ENCODE measurements at places on chromosomes 16 and 17. TPM values are rescaled to one million over a fixed set of nuclear protein-coding genes. Genes with fewer than 3 reads are reported as not detected.

GRCh38 chr17:77208217-77208808, 67.5 kb downstream of the SEC14L1 start:
- DNase-seq = no peak

DNA sequence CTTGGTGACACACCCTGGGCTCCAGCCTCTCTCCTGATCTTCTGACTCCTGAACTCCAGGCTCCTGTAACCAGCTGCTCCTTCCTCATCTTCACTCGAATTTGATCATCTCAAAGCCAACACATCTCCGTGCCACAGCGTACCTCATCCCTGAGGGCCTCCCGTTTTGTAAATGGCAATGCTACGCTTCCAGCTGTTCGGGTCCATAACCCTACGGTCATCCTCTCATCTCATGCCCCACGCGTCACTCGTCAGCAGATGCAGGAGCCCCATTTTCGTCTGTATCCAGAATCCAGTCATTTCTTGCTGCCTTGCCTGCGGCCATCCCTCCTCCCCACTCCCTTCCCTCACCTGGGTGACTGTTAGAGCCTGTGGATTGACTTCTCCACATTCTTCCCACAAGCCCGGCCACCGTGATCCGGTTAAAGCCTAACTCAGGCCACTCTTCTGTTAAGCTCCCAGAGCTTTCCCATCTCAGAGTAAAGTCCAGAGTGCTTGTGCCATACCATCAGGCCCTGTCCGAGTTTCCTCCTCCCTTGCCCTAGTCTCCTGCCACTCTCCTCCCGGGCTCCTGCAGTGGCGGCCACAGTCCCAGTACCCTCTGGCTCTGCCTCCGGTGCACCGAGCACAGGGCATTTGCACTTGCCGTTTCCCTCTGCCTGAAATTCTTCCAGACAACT, 20.3 kb upstream of the AKTIP start:
- DNase-seq = no peak

The KRT25 gene
- not detected for total RNA-seq

- DNase-seq = peak; percentile 40
Observed at GRCh38 chr17:78736526-78737079, 45.5 kb downstream of the CYTH1 start.

GRCh38 chr16:69143116-69143515, 10.7 kb downstream of the UTP4 start:
- no peak for DNase-seq

DNA sequence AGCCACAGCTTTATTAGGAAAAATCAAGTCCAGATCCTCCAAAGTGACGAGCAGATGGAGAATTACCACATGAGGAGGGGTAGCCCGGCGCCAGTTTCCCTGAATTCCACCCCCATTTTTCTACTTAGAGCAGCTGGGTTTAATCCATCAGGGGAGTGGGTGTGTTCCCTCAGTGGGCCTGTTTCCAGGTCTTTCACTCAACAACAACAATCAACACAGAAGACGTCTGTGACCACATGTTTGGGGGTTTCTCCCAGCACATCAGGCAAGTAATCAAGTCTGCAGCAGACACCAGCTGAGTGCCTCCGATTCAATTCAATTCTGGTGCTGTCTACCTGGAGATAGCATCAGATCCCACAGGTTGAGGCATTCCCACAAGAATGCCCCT, 6.8 kb downstream of the SLC6A2 start:
- DNase-seq = no peak

- DNase-seq = no peak
Observed at GRCh38 chr17:42285346-42286050, 2.8 kb upstream of the STAT5A start.

The SCGB1C2 gene
- total RNA-seq = not detected

DNA sequence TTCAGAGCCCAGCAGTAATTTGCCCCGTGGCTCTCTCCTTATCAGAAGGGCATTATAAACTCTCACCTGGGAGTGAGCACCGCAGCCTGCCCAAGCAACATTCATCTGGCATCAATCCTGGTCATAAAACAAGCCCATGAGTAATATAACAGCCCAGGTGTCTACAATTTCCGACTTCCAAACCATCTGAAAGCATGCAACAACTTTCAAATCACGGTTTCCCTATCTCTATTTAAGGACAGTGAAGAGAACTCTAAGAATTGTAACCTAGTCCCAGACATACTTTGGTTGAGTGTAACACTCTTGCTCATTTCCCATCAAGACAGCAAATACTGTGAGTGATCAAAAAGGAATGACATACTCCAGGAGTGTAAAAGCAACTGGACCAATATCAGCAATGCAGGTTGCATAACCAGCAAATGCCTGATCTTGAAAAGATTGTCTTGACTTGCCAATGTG, 487.4 kb upstream of the SOX9 start:
- DNase-seq = no peak

The TAF1C gene
- total RNA-seq = 24.4 TPM

The LDHD gene
- 1.5 TPM for total RNA-seq

- no peak for DNase-seq
Observed at GRCh38 chr17:79986411-79987186, 49.1 kb downstream of the TBC1D16 start.

- DNase-seq = no peak
Observed at GRCh38 chr16:1494129-1494640, 1.0 kb downstream of the TELO2 start.

DNA sequence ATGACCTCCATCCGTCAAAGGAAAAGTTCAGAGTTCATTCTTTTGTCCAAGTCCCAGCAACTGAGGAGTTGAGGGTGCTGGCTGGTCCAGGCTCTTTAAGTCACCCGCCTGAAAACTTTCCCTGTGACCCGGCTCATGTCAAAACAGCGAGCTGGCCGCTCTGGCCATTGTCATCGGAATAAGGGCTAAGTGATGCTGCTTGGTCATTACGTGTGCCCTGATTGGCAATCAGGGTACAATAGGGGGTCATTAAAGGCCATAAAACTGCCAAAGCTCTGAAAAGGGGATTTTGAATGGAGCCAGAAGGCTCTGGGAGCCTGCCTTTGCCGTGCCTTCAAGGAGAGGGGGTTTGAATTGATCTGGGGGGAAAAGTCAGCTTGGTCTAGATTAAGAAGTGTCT, 88.5 kb upstream of the IRX3 start:
- DNase-seq = no peak

The CNGB1 gene
- 0.16 TPM for total RNA-seq

- DNase-seq = no peak
Observed at GRCh38 chr16:49670627-49671026, 185.3 kb downstream of the ZNF423 start.

DNA sequence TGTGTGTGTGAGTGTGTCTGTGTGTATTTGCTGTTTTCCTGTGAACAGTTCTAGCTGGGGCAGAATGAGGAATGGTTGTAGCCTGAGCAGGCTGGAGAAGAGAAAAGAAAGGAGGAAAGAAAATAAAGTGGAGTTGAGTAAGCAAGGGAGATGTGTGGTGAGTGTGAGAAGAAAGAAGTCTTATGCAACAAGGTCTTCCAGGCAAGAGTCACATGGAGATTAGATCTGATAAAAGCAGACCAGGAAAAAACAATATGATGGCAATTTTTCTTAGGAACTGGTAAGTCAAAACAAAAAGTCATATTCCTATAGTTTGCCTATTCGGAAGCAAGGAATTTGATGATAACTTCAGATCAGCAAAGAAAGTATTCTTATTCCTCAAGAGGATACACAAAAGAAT, 125.0 kb downstream of the HS3ST3A1 start:
- no peak for DNase-seq

GRCh38 chr17:33137426-33137825, 145.8 kb downstream of the SPACA3 start:
- DNase-seq = no peak

The KRTAP4-5 gene
- total RNA-seq = not detected

DNA sequence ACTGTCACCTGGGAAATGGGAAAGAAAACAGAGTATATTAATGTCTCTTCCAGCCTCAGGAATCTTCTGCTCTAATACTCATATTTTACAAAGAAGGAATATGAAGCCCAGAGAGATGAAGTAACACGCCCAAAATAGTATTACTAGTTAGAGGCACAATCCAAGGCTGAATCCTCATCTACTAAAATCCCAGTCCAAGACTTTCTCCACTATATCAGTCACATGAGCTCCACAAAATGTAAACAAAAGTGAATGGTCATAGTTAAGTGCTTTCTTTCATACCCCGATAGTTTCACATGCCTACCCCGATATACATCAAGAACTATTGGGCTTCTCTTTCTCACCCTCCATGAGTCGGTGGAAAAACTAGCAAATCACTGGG, 965 bp downstream of the INTS2 start:
- DNase-seq = peak; percentile 6

The CHMP6 gene
- total RNA-seq = 13.1 TPM

The ZSCAN10 gene
- not detected for total RNA-seq

DNA sequence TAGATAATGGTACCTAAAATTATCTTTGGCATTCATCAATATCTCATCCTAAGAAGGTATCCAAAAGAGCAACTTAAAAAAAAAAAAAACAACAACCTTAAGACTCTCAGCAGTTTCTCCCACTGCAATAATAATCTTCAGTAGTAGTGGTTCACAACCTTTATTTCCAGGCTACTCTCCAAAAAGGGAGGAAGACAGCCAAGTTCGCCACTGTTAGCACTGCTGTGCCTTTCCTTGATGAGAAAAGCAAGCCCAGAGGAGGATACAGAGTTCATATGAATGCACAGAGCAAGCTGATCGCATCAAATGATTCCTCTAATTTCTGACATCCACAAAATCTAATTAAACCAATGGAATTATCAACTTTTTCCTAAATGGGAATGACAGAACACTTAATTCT, 199.4 kb downstream of the AATF start:
- DNase-seq = no peak

All from urinary bladder (tissue), 4 donors.